RCC 7860 (cell line): ENCODE measurements at places on chromosomes 6 and 20.

GRCh38 chr20:4152696-4153235 is 137.4 kb upstream of the RNF24 start:
- DNase-seq: peak; percentile 3

GRCh38 chr6:79372757-79373156 is 138.3 kb upstream of the HMGN3 start:
- no peak for DNase-seq

DNA sequence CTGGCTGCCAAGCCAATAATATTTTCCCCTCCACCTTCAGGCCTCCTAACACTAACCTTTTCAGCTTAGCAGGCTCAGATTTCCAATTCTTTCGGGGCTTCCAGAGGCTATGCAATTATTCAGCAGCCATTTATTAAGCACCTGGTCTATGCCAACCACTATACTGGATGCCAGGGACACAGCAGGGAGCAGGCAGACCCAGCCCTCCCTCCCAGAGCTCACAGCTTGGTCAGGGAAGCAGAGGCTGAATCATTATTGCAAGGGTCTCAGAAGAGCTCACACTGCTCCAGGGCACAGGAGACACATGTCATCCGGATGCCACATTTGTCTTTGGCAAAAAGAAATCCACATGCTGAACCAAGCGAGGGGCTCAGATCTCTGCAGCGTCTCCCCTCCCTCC is 1.3 kb downstream of the BPIFB1 start:
- no peak for DNase-seq

- DNase-seq: peak; percentile 50
Observed at GRCh38 chr20:19947611-19948264, 69.4 kb upstream of the NAA20 start.

GRCh38 chr6:16533210-16533609 is 228.1 kb downstream of the ATXN1 start:
- no peak for DNase-seq

DNA sequence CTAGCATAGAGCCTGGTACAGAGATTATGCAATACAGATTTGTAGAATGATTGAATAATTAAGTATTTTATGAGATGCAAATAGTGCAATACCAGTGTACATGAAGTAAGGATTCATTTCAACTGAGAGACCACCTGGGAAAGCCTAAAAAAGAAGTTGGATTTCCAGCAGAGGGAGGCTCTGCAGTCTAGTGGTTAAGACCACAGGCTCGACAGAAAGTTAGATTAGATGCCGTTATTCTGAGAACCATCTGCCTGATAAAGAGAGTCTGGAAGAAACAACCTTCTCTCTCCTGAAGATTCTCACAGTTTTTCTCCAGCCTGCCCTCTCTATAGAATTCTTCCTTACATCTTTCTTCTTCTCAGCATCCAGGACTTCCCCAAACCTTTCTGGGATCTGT is 13.6 kb upstream of the TNFRSF21 start:
- DNase-seq: no peak

DNA sequence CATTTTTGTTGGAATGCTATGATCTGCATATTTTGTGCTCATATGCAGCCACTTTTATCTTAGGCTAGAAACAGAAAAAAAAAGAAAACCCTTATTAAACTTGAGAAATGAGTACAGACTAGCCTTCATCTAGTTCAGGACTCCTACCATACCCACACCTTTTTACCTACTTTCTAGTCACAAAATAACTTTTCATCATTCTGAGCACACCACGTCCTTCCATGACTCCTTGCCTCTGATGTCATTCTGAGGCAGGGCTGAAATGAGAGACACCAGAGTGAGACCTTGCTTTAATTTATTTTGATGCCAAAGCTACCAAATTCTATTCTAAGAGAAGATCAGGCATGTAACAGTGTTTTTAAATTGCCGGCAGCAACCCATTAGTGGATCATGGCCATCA is 38.8 kb downstream of the SNX3 start:
- DNase-seq: no peak

- DNase-seq: peak; percentile 11
Observed at GRCh38 chr6:43669050-43669921, 18.3 kb downstream of the MRPS18A start.

DNA sequence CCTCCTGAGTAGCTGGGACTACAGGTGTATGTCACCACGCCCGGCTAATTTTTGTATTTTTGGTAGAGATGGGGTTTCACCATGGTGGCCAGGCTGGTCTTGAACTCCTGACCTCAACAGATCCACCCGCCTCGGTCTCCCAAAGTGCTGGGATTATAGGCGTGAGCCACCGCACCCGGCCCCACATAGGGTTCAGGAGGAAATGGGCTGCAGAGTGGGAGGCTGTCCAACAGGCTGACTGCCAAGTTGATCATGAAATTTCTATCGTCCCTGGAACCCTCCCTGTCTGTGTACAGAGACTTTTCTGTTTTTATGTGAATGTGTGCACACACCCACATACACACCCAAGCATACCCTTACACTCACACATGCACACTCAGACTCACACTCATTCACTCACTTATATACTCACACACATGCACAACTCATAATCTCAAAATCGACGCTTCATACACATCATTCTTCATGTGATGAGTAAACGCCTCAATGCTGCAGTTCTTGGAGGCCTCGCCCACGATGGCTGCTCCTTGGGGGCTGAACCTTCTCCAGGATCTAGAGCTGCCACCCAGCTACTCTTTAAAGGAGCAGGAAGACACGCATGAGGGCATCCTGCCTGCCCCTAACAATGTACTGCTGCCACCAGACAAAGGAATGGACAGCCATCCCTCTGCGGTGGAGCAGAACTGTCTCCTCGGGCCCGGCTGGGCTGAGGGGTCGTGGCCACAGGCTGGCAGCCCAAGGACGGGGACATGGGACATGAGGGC is 35.6 kb downstream of the SUN5 start:
- no peak for DNase-seq

GRCh38 chr6:51660767-51661166 is 426.6 kb downstream of the PKHD1 start:
- DNase-seq: no peak
